ENCODE measurements at places on chromosomes 3 and 15. TPM values are rescaled to one million over a fixed set of nuclear protein-coding genes. Genes with fewer than 3 reads are reported as not detected.
A peak's percentile ranks its signal among the peaks of the same experiment; 100 is the strongest.

The STAC gene
- not detected for total RNA-seq

The KBTBD12 gene
- total RNA-seq, result not detected

The KPNA1 gene
- 103 TPM for total RNA-seq

- H3K4me1 ChIP-seq, result peaks cover 10% of the 10 kb centered on the region
- no peak overlapping the region for H3K4me3 ChIP-seq
- DNase-seq, result no peak
- no peaks in the 10 kb centered on the region for H3K27me3 ChIP-seq
- peaks cover 25% of the 10 kb centered on the region for H3K36me3 ChIP-seq
- no peak overlapping the region for H3K27ac ChIP-seq
Measured at GRCh38 chr3:4819746-4820145, 159.5 kb upstream of the BHLHE40 start.

DNA sequence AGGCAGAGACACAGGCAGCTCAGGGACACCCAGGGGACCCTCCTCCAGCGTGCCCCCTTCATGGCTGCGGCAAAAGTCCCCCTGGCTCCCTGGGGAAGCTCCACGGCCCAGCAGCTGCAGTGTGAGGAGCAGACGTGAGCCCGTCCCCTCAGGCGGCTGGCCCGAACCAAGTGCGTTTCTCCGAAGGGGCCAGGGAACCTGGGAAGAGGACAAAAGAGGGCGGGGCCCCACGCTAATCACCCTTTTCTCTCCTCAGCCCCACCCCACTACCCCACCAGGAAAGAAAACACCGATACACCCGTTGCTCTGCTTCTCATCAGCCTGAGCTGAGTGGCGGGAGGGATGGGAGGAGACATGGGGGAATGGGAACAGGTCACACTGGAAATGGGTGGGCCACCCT lies at the start of gene MUC4:
MUC4 (minus strand) TSS at position 174 of the 400 bp plus-strand sequence; CDS start at position 62, 112 bp downstream.
- no peak within 1 kb of the TSS for H3K4me3 ChIP-seq
- H3K27me3 ChIP-seq, result peaks cover 15% of the 10 kb centered on the region
- H3K36me3 ChIP-seq, result no peaks in the 10 kb centered on the region
- no peak for DNase-seq
- H3K4me1 ChIP-seq, result no peaks in the 10 kb centered on the region

DNA sequence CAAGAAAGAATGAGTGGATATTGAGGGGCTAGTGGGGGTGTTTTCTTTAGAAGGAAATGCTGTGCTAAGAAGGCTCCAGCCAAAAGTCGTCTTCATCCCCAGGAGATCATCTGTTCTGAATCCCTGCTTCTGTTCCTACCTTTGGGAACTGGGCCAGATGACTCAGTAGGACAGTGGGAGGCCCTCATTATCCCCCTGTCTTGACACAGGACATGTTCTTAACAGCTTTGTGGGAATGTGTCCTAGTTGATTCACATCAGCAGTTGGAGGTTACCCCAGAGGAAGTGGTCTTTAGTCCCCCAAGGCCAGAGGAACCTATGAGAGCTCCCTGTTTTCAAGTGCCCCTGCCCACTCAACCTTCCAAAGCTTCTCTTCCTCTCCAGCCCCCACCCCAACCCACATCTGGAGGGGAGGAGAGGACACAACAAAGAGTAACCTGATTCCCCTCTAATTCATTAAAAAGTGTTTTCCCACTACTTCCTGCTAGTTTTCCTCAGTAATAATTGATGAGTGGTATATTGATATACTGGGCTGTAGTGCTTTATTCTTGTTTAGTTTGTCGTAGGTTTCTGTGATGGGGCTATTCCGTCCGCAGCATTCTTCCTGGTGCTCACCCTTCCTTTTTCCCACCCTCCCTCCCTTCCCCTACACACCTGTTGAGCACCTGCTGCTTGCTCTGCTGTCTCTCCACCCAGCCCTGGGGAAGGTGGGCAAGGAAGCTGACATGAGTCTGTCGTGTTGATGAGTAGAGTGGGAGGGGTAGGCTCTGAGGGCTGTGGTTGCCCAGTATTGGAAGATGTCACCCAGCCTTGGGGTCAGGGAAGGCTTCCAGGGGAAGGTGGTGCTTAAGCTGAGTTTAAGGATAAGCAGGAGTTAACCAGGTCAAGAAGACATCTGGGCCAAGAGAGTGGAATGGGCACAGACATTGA lies 9.3 kb downstream of the PXYLP1 start:
- peak; percentile 54 for DNase-seq
- H3K27me3 ChIP-seq, result no peaks in the 10 kb centered on the region
- H3K4me1 ChIP-seq, result peaks cover 44% of the 10 kb centered on the region
- no peak overlapping the region for H3K4me3 ChIP-seq
- H3K27ac ChIP-seq, result peak overlapping the region; percentile 72

DNA sequence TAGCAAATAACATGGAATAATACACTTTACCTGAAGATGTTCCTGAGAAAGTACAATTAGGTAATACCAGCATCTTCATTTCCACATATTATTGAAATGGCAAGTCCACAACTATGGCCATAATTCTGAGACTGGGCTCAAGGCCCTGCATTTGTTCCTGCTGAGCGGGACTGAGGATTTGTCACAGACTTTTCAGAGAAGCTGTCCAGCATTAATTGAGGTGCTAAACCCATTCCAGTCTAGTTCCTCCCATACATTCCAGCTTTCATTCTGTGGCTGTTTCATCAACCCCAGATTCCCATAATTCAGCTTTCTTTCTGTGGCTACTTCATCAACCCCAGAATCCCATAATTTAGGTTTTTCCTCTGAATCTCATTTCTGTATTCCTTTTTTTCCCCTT lies 293.4 kb upstream of the GBE1 start:
- no peak overlapping the region for H3K4me3 ChIP-seq
- no peak for DNase-seq
- H3K4me1 ChIP-seq, result no peaks in the 10 kb centered on the region
- H3K36me3 ChIP-seq, result no peaks in the 10 kb centered on the region
- no peak overlapping the region for H3K27ac ChIP-seq

- H3K27ac ChIP-seq, result peak overlapping the region; percentile 53
- peaks cover 30% of the 10 kb centered on the region for H3K4me1 ChIP-seq
- peaks cover 17% of the 10 kb centered on the region for H3K27me3 ChIP-seq
- no peak for DNase-seq
- peaks cover 16% of the 10 kb centered on the region for H3K36me3 ChIP-seq
Measured at GRCh38 chr15:72196409-72197040, 1.1 kb downstream of the GRAMD2A start.

DNA sequence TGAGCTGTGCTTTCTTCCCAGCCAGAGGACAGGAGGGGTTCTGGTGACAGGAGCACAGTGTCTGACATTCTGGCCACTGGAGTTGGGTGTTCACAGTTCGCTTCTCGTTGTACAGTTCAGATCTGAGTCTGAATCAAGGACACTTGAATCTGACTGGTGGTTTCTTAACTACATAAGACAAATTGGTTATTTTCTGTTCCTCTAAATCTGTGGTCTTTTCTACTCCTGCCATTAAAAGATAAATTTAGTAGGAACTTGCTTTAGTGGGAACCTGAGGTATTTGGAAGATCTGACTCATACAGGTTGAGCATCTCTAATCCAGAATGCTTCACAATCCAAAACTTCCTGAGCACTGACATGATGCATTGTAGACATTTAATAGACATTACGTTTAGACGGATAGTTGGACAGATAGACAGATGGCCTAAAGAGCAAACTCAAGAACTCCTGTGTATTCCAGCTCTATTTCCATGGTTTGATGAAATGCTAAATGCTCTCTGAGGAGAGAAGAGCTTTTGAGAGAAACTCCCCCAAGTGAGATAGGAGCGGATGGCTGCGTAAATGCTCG lies 71.0 kb downstream of the CCK start:
- H3K4me1 ChIP-seq, result peaks cover 28% of the 10 kb centered on the region
- H3K27ac ChIP-seq, result no peak overlapping the region
- H3K4me3 ChIP-seq, result no peak overlapping the region
- H3K36me3 ChIP-seq, result peaks cover 33% of the 10 kb centered on the region
- no peaks in the 10 kb centered on the region for H3K27me3 ChIP-seq

DNA sequence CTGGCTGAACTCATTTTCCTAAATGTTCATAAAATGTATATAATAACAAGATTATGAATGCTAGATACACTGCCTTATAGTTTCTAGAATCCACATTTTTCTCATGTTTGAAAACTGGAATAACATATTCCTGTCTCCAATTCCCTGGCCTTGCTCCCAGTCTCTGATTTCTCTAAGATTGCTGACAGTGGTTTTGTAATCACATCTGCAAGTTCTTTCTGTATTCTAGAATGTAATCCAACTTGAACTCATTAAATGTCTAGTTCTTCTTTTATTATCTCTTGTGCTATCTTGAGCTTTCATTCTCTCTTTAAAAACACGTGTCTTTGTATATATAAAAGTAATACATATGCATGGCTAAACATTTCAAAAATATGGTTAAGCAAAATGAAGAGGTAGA lies 215.2 kb upstream of the ADAMTS9 start:
- no peak overlapping the region for H3K27ac ChIP-seq
- no peaks in the 10 kb centered on the region for H3K27me3 ChIP-seq
- H3K4me1 ChIP-seq, result no peaks in the 10 kb centered on the region
- no peaks in the 10 kb centered on the region for H3K36me3 ChIP-seq
- DNase-seq, result no peak

DNA sequence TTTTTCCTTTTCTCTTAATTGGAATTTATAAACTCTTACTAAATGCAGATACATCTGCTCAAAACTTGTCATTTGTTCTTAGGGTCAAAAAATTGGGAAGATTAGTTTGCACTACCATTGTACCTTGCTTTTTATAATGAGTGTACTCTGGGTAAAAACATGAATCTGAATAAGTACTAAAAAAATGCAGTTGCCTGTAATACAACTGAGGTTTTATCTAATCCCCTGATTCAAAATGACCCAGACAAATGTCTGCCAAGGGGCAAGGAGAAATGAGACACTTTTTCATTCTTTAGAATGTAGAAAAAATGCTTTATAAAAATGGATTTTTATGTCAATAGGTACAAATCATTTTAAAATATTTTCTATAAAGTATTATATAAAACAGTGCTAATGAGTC lies 42.4 kb downstream of the RASA2 start:
- H3K27me3 ChIP-seq, result peaks cover 2% of the 10 kb centered on the region
- peaks cover 66% of the 10 kb centered on the region for H3K4me1 ChIP-seq
- peak overlapping the region; percentile 75 for H3K27ac ChIP-seq
- peaks cover 18% of the 10 kb centered on the region for H3K36me3 ChIP-seq
